ENCODE measurements at places on chromosomes 13 and 19. TPM values are rescaled to one million over a fixed set of nuclear protein-coding genes. Genes with fewer than 3 reads are reported as not detected.
A peak's percentile ranks its signal among the peaks of the same experiment; 100 is the strongest.

DNA sequence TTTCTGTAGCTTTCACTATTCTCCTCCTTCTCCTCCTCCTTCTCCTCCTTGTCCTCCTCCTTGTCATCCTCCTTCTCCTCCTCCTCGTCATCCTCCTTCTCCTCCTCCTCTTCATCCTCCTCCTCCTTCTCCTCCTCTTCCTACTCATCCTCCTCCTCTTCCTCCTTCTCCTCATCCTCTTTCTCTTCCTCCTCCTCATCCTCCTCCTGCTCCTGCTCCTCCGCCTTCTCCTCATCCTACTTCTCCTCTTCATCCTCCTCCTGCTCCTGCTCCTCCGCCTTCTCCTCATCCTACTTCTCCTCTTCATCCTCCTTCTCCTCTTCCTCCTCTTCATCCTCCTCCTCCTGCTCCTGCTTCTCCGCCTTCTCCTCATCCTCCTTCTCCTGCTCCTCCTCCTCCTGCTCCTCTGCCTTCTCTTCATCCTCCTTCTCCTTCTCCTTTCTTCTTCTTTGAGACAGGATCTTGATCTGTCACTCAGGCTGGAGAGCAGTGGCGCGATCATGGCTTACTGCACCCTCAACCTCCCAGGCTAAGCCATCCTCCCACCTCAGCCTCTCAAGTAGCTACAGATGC, 36.3 kb downstream of the TRPM4 start:
- no peaks in the 10 kb centered on the region for H3K36me3 ChIP-seq
- H3K27me3 ChIP-seq = no peaks in the 10 kb centered on the region
- H3K27ac ChIP-seq = no peak overlapping the region
- no peaks in the 10 kb centered on the region for H3K4me1 ChIP-seq
- DNase-seq = no peak
- H3K4me3 ChIP-seq = no peak overlapping the region

GRCh38 chr13:28819046-28819730, 951 bp upstream of the MTUS2 start:
- DNase-seq = no peak
- no peaks in the 10 kb centered on the region for H3K36me3 ChIP-seq
- peaks cover 50% of the 10 kb centered on the region for H3K27me3 ChIP-seq
- H3K27ac ChIP-seq = no peak overlapping the region
- peaks cover 12% of the 10 kb centered on the region for H3K4me1 ChIP-seq
- no peak overlapping the region for H3K4me3 ChIP-seq

- no peak overlapping the region for H3K27ac ChIP-seq
- no peak overlapping the region for H3K4me3 ChIP-seq
- no peak for DNase-seq
- H3K36me3 ChIP-seq = no peaks in the 10 kb centered on the region
These were observed 1.2 kb downstream of the SEMA6B start for GRCh38 chr19:4557971-4558941.

- no peak overlapping the region for H3K4me3 ChIP-seq
- H3K27ac ChIP-seq = no peak overlapping the region
- DNase-seq = no peak
These were observed 74.9 kb downstream of the LHFPL6 start for GRCh38 chr13:39527961-39528660.

DNA sequence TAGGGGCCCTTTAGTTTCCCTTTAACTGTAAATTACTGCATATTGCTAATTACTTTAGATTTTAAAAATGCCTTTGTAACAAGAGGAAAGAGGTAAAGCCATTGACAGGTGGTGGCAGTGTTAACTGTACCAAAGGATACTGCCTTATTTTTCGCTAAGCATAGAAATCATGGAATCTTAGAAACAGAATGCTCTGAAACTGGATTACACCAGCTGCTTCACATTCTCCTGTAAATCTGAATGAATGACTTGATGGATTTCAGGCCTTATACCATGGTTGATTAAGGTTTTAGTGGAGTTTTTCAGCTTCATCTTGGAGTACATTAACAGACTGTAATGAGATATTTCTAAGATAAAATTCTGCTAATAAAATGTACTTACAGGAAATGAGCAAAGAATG, 25.2 kb downstream of the MICU2 start:
- H3K27ac ChIP-seq = no peak overlapping the region
- no peak for DNase-seq
- no peak overlapping the region for H3K4me3 ChIP-seq
- no peaks in the 10 kb centered on the region for H3K27me3 ChIP-seq

DNA sequence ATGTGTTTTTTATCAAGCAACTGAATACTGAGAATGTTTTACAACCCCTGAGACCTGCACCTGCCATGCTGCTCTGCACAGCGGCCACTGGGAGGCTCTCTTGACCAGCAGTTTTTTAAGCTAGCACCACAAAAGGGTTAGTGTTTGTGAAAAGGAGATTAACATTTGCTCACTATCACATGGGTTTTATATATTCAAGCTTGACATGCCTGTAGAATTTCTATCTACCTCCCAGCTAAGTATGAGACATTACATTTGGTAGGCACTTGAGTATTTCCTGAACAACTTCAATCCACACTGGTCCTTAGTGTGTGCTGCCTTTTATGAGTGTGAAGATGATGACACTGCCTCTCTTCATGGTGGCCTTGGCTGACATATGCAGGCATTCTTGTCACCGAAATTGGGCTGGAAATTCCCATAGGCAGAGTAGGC, 1238.9 kb downstream of the UQCRFS1 start:
- no peak overlapping the region for H3K27ac ChIP-seq
- no peaks in the 10 kb centered on the region for H3K36me3 ChIP-seq
- no peaks in the 10 kb centered on the region for H3K4me1 ChIP-seq

DNA sequence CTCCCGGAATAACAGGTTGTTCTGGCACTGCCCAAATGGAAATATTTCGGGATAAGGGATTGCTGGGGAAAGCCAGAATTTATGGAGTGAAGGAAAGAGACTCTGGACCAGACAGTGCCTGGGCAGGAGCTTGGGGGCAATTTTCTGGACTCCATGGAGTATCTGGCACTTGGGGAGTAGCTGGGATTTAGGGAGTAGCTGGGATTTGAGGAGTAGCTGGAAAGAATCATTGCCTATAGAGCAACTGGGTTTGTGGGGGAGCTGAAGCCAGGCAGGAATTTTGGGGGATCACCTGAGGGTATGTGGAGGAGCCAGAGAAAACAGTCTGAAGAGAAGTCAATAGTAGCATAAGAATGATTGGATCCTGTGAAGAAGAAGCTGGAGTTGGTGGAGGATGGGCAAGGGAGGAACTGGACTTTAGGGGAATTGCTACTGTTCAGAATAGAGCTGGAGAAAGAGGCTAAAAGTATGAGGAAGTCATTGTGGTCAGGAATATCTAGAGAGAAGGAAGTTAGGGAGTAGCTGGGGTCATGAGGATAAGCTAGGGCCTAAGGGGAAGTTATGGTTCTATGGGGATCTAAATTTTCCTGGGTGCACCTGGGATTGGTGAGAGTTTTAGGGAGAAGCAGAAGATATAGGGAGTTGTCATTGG, 14.8 kb downstream of the FSD1 start:
- H3K36me3 ChIP-seq = no peaks in the 10 kb centered on the region
- DNase-seq = no peak
- no peak overlapping the region for H3K4me3 ChIP-seq

DNA sequence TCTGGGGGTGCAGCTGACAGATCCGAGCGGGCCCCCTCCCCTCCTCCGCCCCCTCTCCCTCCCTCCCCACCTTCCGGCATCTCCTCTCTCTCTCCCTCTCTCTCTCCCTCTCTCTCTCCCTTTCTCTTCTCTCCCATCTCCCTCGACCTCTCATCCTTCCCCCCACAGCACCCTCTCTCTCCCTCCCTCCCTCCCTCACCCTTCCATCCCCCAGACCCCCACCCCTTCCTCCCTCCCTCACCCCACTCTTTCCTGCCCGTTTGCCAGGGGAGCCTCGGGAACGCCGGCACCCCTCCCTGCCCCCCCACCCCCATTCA, 666 bp downstream of the CELF5 start:
- no peak for DNase-seq
- H3K4me1 ChIP-seq = peaks cover 13% of the 10 kb centered on the region
- H3K36me3 ChIP-seq = no peaks in the 10 kb centered on the region
- H3K27ac ChIP-seq = no peak overlapping the region
- H3K27me3 ChIP-seq = peaks cover 84% of the 10 kb centered on the region

GRCh38 chr19:55258476-55258827, 365 bp downstream of the PPP6R1 start:
- peak overlapping the region; percentile 95 for H3K4me3 ChIP-seq
- H3K36me3 ChIP-seq = peaks cover 13% of the 10 kb centered on the region
- no peaks in the 10 kb centered on the region for H3K27me3 ChIP-seq

DNA sequence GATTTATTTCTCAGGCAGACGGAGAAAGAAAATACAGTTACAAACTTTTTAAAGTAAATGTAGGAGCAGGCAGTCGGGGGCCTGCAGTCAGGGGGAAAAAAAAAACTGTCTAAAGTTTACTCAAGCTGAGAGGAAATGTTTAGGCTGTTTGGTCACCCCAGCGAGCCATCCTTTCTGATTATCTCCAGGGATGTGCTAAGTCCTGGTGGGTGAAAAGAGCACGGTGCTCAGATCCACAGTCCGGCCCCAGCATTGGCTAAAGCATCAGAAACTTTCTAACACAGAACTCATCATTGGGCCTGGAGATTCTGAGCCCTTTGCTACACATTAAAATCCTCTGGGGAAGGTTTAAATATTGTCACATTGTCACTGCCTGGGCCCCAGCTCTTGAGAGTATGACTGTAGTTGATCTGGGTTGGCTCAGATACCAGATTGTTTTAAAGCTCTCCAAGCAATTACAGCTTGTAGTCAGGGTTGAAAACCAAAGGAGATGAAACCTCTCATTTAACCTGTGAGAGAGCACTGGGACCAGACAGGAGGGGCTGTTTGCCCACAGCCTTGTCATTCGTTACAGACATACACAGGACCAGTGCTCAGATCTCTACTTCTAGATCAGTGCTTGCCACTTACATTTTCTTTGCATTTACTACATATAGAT, 131.1 kb upstream of the HTR2A start:
- H3K36me3 ChIP-seq = no peaks in the 10 kb centered on the region
- no peak for DNase-seq
- H3K4me1 ChIP-seq = no peaks in the 10 kb centered on the region
- H3K4me3 ChIP-seq = no peak overlapping the region
- H3K27me3 ChIP-seq = no peaks in the 10 kb centered on the region

GRCh38 chr19:55488986-55489710, 912 bp downstream of the SSC5D start:
- H3K4me3 ChIP-seq = no peak overlapping the region
- H3K4me1 ChIP-seq = peaks cover 47% of the 10 kb centered on the region
- peak overlapping the region; percentile 71 for H3K27ac ChIP-seq
- H3K27me3 ChIP-seq = no peaks in the 10 kb centered on the region
- DNase-seq = no peak

ZNF543 gene
- 7.3 TPM for total RNA-seq

Measured in tibial nerve (tissue), 4 donors.